ENCODE measurements at places on chromosomes 12 and 14.
A peak's percentile ranks its signal among the peaks of the same experiment; 100 is the strongest.

DNA sequence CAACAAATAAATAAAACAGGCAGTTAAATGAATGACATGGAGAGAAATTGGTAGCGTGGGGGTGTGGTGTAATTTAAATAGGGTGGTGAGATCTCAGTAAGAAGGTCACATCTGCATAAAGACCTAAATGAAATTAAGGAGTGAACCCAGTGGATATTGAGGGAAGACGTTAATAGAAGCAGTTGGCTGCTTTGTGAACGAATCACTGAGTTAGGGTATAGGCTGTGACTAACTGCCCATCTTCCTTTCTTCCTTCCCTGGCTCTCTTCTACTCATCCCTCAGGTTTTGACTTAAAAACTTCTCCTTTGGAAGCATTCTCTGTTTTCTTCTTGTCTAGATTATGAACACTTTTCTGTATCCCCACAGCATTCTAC, 64.7 kb downstream of the BTG1 start:
- ATAC-seq = no peak

DNA sequence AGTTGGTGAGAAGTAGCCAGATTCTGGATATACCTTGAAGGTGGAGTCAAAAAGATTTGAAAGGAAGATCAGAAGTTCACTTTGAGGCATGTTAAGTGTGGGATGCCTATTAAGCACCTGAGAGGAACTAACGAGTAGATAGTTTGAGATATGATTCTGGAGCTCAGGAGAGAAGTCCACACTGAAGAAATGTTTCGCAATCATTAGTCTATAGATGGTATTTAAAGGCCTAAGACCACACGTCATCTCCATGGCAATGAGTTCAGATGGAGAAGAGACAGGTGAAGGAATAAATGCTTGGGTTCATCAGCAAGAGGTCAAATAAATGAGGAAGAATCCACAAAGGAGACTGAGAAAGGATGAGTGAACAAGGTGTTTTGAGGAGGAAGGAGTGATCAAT, 192.9 kb upstream of the NEDD1 start:
- ATAC-seq = no peak

GRCh38 chr14:55926007-55926406, 192.2 kb upstream of the PELI2 start:
- ATAC-seq = peak; percentile 21

GRCh38 chr12:66829660-66830325, 150.9 kb upstream of the GRIP1 start:
- no peak for ATAC-seq

- no peak for ATAC-seq
Measured at GRCh38 chr12:89087149-89087825, 265.0 kb downstream of the DUSP6 start.
